Fibroblast of upper back skin (primary cell): ENCODE measurements at places on chromosomes 1 and 21.

DNA sequence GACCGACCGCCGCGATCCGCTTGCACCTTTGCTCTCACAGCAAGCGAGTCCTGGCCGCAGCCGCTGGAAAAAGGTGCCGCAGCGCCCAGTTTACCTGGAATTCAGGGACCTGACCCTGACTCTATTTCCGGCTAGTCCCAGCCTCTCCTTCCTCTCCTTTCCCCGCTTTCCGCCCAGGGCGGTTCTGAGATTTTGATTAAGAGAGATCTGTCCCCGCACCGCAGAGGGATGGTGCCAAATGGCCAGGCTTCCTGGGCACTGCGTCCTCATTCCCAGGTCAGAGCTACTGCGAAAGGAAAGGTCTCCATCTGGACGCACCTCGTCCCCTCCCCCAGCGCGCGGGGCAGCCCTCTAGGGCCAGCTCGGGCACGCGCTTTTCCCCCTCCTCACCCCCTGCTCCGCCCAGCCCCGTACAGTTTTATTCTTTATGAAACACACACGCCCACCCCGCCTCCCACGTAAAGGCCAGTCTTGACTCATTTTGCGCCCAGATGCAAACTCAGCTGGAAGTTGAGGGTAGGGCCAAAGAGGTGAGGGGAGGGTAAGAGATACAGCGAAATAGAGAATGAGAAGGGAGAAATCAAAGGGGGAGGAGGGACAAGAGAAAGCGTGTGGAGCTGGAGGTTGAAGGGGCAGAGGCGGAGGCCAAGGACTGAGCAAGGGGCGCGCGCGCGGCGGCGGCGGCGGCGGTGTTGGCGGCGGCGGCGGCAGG lies 411.8 kb upstream of the ESRRG start:
- no peak for DNase-seq

GRCh38 chr1:59730302-59730701 lies 84.4 kb upstream of the HOOK1 start:
- peak; percentile 95 for DNase-seq

GRCh38 chr1:169460191-169460833 lies 25.4 kb downstream of the SLC19A2 start:
- peak; percentile 26 for DNase-seq

GRCh38 chr21:21373969-21374368 lies 375.8 kb downstream of the NCAM2 start:
- peak; percentile 34 for DNase-seq

DNA sequence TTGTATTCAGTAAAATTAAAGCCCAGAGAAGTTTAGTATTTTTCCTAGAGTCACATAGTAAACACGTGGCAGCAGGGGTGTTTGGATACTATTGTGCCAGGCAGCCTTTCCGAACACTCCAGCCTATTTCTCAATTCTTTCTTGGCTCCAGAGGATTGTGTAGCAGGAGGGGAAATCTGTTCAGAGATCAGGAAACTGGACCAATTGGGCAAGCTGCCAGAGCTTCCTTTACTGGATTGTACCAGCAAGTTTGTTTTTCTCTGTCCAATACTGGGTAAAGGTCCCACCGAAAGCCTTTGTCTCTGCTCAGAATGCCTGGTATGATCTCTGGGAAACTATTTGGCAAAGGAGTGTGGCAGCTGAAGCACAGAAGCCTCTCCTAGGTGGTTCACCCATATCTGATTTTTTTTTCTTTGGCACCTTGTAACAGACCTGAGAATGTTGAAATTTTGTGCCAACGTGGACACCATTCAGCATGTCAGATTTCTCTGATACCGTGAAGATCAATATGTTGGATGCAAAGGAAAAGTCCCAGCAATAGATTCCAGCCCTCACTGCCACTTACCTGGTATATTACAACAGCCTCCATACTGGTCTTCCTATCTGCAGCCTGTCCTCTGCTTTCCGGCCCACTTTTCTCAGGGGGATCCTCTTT lies 126.2 kb downstream of the FGGY start:
- DNase-seq: no peak

- DNase-seq: peak; percentile 26
These were observed 2.8 kb downstream of the PHGDH start for GRCh38 chr1:119714583-119714982.

DNA sequence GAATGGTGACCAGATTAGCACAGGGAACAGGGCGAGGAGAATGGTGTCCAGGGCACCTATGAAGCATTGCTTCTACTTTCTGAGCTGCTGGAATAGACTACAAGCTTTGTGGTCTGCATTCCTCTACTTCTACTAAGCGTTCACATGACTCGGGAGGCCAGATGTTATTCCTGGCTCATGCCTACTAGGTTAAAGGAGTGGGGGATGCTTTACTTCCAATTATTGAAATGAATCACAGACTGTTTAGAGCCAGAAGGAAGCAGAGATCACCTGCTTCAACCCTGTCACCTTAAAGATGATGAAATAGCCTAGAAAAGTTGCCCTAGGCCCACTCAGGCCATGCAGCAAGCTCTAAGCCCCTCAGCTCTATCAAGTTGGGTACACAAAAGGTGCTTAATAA lies 633.5 kb downstream of the KIF26B start:
- peak; percentile 98 for DNase-seq

GRCh38 chr1:84148758-84149157 lies 4.7 kb downstream of the PRKACB start:
- DNase-seq: no peak

GRCh38 chr1:205741681-205742080 lies 8.3 kb downstream of the NUCKS1 start:
- DNase-seq: no peak

- DNase-seq: no peak
These were observed 60.1 kb downstream of the SDCCAG8 start for GRCh38 chr1:243315893-243316292.
